Sciatic nerve (tissue), 2 donors: ENCODE measurements at places on chromosomes 16 and 17. TPM values are rescaled to one million over a fixed set of nuclear protein-coding genes. Genes with fewer than 3 reads are reported as not detected.

DNA sequence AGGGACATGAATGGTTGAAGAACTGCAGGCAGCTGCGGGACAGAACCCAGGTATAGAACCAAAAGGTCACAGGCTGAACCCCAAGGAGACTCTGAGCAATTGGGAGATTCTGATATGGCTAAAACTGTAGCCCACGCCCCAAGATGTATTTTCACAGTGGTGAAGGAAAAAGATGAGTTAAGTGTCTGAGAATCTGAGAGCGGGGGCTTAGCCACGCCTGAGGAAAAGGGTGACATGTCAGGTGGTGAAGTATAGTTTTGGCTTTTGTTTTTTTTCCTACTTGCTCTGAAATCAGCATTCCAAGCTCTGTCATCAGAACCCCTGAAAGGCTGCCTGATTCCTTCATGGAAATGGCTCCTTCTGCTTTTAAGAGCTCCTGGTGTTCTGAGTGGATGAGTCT lies 73.3 kb downstream of the AKAP1 start:
- DNase-seq, result no peak

The ZNF385C gene
- total RNA-seq, result 3.0 TPM

The CBFA2T3 gene
- total RNA-seq, result 8.2 TPM

The OTOA gene
- 0.31 TPM for total RNA-seq

DNA sequence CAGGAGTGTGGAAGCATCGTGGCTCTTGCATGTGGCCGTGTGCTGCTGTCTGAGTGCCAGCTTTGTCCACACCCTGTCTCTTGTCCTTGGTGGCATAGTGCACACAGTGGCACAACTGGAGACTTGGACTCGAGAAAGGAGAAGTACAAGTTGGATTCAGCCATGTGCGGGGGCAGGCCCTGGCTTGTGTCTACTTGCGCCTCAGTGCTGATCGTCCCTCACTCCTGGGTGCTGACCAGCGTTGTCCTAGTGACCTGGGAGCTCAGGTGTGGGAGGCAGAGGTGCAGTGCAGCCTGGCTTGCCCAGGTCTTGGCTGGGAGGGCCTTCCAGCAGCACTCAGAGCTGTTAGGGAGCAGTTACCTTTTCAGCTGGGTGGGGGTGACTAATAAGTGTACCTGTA lies 20.6 kb downstream of the MPRIP start:
- DNase-seq, result peak; percentile 56

GRCh38 chr17:35103271-35103670 lies 16.4 kb downstream of the RAD51D start:
- peak; percentile 33 for DNase-seq

DNA sequence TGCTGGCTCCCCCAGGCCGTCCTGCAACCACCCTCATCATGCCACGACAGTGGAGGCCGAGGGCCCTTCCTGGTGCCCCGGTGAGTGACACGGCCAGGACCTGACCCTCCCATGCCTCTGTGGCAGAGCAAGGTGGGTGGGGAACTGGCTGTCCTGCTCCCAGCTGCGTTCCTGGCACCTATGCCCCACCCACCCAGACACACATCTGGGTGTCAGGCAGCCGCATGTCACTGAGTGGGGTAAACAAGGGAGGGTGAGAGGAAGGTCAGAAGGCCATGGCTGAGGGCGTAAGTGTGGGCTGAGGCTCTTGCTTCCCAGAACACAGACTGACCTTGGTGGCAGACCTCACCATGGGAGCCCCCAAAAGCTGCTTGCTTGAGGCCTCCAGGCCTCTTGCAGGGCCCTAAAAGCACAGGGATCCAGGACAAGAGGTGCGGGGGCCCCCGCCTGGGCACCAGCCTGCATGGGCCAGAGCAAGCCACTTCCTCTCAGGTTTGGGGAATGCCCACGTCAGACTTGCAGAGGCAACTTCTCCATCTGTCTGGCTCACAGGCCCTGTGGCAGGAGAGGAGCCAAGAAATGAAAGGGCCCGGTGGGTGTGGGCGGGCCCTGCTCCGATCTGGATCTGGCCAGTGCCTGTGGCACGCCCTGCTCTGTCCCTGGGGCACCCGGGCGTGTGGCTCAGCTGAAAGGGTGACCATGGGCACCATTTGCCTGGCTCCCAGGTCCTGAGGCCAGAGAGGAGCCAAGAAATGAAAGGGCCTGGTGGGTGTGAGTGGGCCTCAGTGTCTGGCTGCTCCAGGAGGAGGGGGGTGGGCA lies 3.9 kb upstream of the CCDC57 start:
- DNase-seq, result peak; percentile 81

- DNase-seq, result no peak
Measured at GRCh38 chr16:57775661-57776469, 26.4 kb downstream of the KIFC3 start.

- no peak for DNase-seq
Measured at GRCh38 chr17:60601447-60602384, 1.7 kb downstream of the PPM1D start.
